ENCODE measurements at places on chromosomes 4 and X.

DNA sequence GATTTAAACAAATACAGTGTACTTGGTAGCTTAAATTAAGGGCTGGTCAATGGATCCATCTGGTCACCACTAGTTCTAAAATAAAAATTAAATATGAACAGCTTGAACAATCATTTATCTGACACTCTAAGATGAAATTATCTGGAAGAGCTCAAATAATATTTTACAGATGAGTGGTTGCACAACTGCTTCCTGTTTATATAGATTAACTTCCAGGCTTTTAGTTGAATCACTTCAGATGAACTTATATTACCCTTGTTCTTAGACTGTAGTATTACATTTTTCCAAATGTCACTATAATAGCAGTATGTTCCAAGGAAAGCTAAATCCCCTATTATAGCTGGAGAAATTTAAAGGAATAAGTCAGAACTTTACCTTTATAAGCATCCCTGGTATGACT is 92.4 kb upstream of the SMIM10 start:
- no peak for DNase-seq

DNA sequence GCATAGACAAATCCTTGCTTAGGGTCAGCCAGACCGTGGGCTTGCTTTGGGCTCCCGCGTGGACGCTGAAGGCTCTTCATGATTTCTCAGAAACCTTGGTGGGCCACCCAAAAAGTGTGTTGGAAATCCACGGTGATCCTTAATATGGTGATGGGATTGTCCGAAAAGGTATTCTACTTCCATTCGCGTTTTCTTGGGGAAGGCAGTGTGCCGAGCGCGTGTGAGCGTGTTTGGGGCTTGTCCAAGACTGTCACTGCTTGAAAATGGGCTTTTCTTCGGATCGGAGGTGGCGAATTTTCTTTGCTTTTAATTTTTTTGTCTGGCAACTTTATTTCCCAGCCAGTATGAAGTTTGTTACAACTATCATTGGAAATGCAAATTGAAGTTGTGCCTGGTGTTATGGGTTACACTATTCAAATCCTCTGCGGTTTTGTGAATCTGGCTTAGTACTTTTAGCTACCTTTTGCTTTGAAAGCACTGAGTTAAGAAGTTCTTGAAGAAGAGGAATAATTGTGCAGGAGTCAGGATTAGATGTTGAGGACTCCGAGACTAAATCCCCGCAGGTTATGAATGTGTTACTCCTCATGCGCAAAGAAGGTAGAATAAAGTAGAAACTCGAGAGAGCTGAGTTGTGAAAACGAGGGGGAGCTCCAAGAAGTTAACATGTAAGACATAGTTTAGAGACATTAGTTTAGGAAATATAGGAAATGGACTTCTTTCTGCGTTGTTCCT is 3.2 kb downstream of the SPRY1 start:
- no peak for DNase-seq

DNA sequence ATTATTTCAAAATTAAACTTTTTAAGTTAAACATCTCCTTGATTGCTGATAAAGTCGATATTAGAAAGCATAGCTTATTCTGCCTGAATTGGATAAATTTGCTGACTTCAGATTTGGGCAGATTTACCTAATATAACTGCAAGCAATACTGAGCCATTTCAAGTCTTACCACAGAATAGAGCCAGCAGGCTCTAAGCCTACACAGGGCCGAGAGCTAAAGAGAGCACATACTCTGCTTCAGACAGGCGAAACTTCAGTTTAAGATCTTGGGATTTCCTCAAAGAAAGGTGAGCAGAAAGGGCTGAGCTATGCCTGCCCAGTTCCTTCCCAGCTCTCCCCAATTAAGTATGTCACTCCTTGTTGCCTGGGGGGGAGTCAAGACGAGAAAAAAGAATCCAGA is 240.6 kb upstream of the NOCT start:
- DNase-seq = no peak

DNA sequence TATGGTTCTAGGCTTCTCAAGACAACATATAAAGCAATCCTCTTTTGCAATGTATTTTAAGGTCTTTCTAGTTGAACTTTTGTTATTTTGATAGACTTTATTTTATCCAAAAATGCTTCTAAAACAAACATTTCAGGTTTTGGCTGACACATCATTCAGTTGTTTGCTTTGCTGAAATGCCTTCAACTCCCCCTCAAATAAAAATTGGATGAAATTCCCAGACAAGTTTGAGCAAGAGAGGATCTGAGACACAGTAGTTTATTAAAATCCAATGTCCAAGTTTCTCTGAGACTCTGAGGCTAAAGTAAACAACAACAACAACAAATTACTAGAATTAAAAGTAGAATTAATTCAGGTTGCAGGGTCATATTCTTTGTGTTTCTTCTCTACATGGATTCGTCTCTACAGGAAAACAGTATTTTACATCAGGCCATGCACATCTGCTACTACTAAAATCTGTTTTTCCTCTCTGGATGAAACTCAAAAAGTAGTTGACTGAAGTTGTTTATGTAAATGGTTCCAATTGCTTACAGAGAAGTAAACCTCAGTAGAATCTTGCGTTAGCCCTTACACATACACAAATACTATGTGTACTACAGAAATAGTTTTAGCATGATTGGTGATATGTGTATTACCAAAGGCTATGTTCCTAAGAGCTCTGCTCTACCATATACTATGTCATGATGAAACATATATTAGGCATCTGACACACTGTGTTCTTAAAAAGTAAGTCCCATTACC is 64.9 kb downstream of the PRSS12 start:
- DNase-seq = no peak

DNA sequence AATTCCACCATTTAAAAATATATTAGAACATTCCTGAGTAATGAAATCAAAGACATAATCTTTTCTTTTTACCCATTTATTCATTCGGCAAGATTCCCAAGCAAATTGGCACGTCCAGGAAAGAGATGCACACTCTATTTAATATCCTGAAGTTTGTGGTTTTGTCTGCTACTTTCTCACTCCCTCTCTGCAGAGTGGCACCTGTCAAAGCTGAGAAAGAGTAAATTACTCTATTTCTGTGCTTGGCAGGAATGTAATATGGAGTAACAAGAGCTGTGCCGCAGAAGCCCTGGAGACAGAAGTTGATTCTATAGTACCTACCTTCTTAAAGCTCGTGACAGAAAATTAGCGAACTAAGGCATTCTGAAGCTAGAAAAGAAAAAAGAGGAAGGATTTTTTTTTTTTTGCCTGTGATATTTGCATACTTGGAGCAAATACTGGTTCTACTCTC is 5.5 kb downstream of the GSTCD start:
- DNase-seq = peak; percentile 21

DNA sequence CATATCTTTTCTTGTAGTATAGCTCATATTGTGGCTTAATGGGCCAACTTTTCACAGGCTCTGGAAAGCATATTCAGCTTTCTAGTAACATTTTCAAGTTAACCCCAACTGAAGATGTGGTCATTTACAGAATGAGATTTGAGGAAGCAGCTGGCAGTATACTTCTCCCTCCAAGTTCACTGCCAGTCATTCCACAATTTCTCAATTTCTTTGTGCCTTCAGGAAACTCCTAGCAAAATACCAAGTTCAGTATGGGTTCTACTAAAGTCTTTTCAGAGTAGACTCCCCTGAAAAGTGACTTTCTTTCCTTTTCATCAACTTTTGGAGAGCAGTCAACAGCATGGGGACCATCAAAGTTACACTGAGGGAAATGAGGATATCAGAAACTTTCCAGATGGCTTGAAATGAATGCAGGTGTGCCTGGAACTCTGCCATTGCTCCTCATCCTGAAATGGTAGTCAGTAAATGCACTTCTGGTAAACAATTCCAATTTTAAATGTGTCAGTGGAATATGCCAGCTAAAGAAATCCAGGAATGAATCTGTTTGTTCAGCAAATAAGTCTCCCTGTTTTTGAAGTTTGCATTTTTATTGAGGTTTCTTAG is 81.5 kb upstream of the TEX13D start:
- no peak for DNase-seq

- DNase-seq = no peak
These were observed 163.5 kb upstream of the EMCN start for GRCh38 chr4:100681289-100681688.

DNA sequence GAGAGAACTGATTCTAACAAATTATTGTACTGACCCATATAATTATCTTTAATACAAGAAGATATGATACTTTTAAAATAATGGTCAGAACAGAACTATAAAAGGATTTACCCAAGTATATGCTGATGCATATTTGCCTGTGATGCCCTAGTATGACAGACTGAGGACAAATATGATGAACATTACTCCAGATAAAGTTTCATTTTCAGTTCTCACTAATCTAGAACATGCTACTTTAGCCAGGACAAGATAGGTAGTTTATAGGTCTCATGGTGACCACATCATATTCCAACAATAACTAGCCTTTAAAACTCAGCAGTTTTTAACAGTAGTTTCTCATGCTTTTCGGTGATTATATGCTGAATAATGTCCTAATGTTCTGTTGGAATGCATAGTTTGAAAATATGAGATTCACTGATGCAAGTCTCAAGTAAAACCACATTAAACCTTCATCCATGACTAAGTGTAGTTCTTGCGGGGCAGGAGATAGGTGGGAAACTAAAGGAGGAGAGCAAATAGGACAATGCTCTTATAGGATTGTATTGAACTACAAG is 295.2 kb upstream of the AGA start:
- no peak for DNase-seq

DNA sequence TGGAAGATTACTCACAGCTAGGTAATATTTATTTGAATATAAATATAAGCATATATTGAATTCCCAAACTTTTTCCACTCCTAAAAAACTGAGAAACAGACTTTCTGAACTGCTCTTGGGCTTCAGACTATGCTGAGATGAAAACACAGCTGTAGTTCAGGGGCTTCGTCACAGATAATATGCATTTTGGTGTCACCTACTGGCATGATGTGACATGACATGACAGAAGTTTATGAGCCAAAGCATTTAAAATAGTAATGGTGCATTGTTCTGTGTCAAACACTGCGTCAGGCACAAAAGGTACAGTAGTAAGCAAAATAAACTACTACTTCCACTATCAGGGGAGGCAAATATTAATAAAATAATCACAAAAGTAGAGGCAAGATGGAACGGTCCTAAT is 171.3 kb downstream of the BTC start:
- DNase-seq = no peak

DNA sequence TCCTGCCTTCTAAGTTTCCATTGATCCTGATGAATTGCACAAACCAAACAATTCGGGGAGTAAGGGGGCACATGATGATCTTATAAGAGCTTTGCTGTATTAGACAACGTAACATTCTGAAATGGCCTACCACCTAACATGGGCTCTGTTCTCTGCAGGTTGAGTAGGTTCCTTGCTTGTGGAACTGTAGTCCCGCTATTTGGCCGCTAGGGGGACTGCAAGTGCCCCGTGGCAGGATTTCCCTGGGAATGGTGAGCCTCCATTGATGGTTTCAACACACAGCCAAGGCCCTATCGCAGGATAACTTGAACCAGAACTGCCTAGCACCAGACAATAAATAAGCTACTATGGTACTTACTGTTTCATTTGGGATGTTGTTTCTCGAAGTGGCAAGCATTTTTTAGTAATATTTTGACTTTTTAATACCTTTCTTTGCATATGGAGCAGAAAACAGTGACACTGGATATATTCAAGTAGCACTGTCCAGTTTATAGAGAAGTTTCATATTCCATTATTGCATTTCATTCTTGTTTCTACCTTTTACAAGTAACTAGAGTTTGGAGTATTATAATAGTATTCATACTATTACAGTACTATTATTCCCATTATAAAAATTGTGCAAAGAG is 11.9 kb downstream of the AR start:
- no peak for DNase-seq

DNA sequence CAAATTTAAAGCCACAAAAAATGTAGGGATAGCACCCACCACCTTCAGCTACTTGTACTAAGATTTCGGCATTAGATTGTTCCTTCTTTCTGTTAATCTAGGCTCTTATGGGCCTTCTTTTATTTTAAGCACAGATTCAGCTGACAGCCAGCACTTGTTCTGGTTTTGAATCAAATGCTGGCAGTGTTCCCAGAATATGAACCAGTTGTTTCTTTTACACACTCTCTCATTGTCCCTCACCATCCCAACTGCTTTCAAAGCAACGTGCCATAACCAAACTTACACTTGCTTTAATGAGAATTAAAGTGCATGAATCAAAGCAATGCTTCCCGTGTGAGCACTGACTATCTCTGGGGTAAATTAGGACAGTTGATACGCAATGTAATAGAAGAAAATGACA is 744.5 kb upstream of the FAM241A start:
- no peak for DNase-seq

GRCh38 chr4:158850371-158850770 is 81.5 kb downstream of the FNIP2 start:
- DNase-seq = no peak

- no peak for DNase-seq
These were observed 34.5 kb downstream of the PHKA2 start for GRCh38 chrX:18949291-18949943.

GRCh38 chr4:29708473-29708872 is 1011.7 kb upstream of the PCDH7 start:
- peak; percentile 39 for DNase-seq

DNA sequence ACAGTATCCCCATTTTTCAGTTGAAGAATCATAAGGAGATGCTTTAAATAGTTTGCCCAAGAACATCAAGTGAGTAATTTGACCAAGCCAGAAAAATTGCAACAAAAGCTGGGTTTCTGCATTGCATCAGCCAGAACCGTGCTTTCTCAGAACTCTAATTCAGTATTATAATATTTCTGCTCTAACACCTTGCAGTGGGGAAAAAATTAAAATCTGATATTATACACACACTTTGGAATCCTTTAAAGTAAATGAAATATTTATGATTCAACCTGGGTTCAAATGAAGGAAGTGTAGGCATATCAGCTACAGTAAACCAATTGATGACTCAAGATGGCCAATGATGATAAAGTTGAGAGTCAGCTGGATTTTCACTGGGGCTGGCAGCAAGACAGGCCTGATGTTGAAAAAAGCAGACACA is 387.6 kb upstream of the ZFP42 start:
- DNase-seq = peak; percentile 3

DNA sequence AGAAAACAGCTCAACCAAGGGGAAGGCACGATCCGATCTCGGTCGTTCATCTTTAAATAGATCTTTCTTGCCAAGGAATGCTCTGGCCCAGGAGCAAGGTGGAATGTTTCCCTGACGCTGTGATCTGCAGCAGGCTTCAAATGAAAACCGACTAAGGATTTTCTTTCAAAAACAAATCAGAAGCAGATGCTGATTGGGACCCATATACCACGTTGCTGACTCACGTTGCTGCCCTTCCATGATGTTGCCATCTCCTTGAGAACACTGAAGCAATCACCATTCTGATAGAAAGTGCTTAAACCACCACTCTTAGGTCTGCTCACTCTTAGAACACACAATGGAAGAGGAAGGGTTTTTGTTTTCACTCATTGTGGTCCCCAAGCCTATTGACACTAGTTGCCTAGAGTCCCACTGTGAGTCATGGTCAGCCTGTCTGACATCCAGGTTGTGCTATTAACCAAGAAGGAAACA is 26.1 kb downstream of the LAMTOR3 start:
- DNase-seq = no peak

GRCh38 chr4:100082852-100083251 is 107.4 kb downstream of the DDIT4L start:
- DNase-seq = no peak

- no peak for DNase-seq
These were observed 54.9 kb downstream of the COL4A5 start for GRCh38 chrX:108494406-108495090.

GRCh38 chrX:148947399-148947975 is 447.1 kb downstream of the AFF2 start:
- DNase-seq = no peak

All from RWPE1 (cell line).